Stimulated activated CD4-positive, alpha-beta T cell treated with anti-CD3 and anti-CD28 coated beads, Interleukin-1b, Interleukin-23, amount 100 ng/mL, for 24 hours (primary cell): ENCODE measurements at places on chromosomes 2 and 18.

GRCh38 chr2:159076241-159076640 lies 107.8 kb downstream of the TANC1 start:
- DNase-seq, result no peak

- no peak for DNase-seq
These were observed 192.3 kb downstream of the RNF144A start for GRCh38 chr2:7109533-7109885.

DNA sequence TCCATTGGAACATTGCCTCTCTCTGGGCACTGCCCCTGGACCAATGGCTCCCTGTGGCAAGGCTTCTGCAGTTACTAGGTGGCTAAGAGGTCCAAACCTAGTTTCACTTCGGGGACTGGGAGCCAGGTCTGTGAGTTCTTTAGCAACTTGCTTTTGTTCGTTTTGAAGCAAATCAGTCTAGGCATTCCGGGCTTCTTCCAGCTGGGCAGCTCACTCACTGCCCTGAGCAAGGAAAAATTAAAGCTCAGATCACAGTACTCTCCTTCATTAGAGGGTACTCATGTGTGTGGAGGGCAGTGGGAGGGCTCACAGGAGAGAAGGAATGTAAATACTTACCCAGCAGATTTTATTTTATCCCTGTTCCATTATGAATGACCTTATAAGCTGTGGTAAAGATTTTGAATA lies 80.3 kb downstream of the SPP2 start:
- DNase-seq, result no peak

DNA sequence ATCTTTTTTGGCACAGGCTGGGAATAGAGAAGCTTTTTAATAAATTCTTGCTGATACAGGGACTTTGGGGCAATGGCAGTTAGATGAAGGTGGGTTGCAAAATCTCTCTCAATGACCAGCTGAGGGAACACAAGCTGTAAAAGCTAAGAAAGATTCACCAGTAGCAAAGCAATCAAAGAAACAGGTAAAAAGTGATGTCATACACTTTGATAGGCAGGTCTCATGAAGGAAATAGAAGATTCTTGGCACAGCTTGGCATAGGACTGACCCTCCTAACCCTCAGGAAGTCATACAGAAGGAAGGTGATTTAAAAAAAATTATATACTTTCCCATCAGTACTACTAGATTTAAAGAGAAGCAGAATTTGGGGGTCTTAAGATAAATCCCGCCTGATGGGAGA lies 263.6 kb downstream of the LPIN1 start:
- no peak for DNase-seq

- DNase-seq, result no peak
These were observed 82.4 kb downstream of the TRAPPC8 start for GRCh38 chr18:31860488-31860887.

DNA sequence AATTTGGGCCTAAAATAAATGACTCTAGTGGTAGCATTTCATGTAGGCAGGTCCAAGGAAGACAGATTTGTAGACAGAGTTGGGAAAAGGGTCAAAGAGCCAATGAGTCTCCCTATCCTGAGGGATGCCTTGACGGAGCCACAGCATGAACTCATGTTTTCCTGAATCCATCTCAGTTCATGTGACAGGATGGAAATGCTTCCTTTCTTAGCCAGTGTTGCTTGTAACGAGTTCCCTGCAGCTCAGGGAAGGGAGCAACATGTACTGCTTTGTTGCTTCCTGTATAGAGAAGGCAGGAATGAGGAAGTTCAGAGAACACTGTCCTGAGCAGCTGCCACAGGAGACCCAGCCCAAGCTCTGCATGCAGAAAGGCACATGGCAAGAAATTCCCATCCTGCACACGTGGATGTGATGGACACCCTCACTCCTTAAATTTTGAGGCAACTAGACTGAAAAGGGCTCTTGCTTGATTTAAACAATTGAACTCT lies 27.9 kb downstream of the TMEM17 start:
- no peak for DNase-seq

DNA sequence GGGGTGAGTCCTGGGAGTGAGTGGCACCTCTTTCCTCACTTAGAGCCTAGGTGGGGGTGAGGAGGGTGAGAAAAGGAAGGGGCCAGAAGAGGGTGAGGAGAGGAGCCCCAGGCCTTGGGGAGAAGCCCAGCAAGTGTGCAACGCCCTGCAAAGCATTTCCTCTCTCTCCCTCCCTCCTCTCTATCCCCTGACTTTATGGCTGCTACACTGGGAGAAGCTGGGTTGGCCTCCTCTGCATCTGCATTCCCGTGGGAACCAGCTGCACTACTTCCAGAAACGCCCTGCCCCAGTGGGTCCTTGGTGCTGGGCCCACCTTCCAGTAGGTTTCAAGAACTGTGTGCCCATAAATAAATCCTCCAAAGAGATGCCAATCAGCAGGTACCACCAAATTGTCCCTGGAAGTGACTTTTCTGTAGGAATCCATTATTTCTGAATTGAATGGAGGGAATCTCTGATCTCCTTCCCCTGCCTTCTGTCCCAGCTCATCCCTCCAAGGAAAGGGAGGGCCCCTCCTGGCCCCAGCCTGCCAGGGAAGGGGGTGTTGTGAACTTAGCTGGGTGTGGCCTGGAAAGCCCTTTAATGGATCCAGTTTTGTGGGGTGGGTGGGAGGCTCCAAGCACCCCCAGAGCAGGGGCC lies 95.7 kb upstream of the BOD1L2 start:
- no peak for DNase-seq

GRCh38 chr2:55418072-55418471 lies 1.6 kb downstream of the CCDC88A start:
- no peak for DNase-seq

DNA sequence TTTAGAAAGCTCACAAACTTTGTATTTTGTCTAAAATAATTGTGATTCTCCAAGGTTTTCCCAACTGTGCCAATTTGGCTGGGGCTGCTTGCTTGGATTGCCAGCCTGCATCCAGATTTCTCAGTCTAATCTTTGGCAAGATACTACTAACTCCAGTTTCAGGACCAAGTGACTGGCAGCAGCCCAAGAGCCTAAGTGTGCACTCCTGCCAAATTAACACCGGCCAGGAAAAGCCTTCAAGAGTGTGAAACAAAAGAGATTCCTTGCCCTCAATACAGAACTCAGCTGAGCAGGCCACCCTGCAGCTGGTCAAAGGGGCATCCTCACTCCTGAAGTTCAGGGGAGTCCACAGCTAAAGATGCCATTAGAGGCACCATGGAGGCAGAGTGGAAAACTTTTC lies 589.0 kb upstream of the ACVR2A start:
- DNase-seq, result no peak

GRCh38 chr18:3511980-3512379 lies 62.0 kb downstream of the TGIF1 start:
- DNase-seq, result no peak

GRCh38 chr2:164840458-164840929 lies 1.1 kb downstream of the COBLL1 start:
- no peak for DNase-seq

GRCh38 chr2:240632306-240632721 lies 7.0 kb downstream of the GPR35 start:
- no peak for DNase-seq

GRCh38 chr2:43461453-43462073 lies 134.3 kb downstream of the THADA start:
- DNase-seq, result no peak

GRCh38 chr2:239818531-239819011 lies 206.6 kb downstream of the NDUFA10 start:
- no peak for DNase-seq

- no peak for DNase-seq
These were observed 55.2 kb downstream of the CCDC88A start for GRCh38 chr2:55364189-55365055.

- DNase-seq, result no peak
These were observed 17.0 kb upstream of the CYTIP start for GRCh38 chr2:157460897-157461296.

DNA sequence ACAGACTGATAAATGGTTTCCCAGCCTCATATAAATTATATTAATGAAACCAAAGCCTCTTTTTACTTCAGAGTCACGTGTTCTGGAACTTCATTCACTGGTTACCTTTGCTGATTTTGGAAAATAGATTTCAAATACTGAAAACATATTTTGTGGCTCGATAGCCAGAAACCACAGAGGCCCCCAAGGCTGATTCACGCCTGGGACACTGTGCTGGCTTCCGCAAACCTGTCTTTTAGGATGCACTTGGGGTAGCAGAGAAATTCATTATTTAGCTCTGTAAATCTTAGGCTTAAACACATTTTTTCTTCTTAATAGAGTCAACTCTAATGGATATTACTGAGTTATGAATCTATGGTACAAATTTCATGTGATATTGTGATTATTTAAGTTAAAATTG lies 90.7 kb upstream of the TMEM18 start:
- DNase-seq, result no peak

DNA sequence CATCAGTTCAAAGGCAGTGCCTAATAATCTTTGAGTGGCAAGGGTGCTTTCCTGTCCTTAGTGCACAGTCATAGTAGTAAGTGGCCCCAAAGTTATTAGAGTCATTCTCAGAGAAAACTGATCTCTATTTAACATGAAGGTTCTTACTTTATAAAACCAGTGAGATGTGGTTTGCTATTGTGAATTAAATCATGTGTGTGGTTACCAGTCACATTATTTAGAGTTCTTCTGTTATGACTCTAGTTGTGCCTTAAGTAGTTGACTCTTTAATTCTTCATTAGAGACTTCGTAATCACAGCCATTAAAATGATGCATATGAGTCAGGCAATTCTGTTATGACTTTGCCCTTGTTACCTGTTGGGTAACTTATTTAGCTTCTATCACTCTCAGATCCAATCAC lies 1392.9 kb upstream of the ACVR2A start:
- DNase-seq, result no peak

DNA sequence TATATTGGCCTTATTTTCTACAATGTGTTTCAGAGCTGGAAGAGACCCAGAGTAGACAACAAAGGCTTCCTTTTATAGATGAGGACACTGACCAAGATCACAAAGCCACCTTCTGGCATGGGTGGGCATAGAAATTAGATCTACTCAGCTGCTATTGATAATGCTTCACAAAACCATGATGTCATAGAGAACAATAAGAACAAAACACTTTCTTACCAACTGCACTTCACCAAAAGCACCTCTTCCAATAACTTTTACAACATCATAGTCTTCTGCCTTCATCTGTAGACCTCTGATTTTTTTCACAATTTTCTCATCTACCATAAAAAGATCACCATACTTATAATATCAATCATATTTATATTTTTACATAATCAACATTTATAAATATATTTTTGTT lies 58.1 kb downstream of the ROCK2 start:
- DNase-seq, result no peak

DNA sequence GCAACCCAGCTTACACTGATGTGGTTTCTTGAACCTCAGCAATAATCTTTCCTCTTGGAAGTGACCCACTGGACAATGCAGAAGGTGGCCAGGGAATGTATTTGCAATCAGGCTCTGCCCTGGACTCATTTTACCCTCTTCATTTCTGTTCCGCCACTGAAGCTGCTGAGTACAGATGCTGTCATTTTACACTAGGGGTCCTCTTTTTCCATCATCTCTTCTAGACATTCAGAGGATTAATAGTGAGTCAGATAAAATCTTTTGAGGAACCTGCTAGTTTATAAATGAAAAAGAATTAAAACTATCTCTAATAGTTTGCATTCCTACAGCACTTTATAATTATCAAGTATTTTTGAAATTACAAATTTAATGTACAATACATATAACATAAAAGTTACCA lies 87.9 kb upstream of the PNPT1 start:
- no peak for DNase-seq

DNA sequence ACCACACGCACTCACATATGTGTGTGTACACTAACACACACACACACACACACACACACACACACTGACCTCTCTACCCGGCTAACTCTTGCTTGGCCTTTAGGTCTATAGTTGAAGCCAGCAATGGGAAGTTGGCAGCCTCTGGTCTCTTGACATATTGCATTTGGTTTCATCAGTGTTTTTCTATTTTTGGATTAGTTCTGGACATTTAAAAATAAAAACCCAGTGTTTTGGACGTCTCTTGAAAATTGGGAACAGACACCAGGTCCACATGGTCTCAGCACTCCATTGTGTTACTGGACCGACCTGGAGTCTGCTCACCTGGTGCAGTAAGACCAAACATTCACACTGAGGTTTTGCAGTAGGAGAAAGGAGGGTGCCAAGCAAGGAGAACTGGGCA lies 50.4 kb upstream of the AFF3 start:
- no peak for DNase-seq

- no peak for DNase-seq
These were observed 22.8 kb upstream of the PXDN start for GRCh38 chr2:1766851-1767811.

GRCh38 chr2:98634406-98635092 lies 26.2 kb downstream of the UNC50 start:
- no peak for DNase-seq

- DNase-seq, result no peak
These were observed 73.1 kb upstream of the BZW1 start for GRCh38 chr2:200738590-200738989.

DNA sequence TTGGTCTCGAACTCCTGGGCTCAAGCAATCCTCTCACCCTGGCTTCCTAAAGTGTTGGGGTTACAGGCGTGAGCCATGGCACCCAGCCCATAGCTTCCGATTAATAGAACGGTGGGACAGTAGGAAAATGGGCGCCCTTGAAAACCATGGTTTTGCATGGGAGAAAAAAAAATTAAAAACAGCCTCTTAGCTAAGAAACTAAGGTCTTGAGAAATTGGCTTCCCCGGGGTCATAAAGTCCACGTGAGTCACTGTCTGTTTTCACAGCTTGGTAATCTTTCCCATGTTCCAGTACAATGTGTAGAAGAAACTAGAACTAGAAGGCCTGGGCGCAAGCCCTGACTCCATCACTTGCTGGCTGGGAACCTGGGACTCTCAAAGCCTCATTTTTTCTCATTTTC lies 20.7 kb downstream of the B3GNT2 start:
- DNase-seq, result no peak

- no peak for DNase-seq
These were observed 28.9 kb upstream of the ARHGEF4 start for GRCh38 chr2:130807659-130808385.

- no peak for DNase-seq
These were observed 501.8 kb upstream of the RAB12 start for GRCh38 chr18:8107426-8107825.

DNA sequence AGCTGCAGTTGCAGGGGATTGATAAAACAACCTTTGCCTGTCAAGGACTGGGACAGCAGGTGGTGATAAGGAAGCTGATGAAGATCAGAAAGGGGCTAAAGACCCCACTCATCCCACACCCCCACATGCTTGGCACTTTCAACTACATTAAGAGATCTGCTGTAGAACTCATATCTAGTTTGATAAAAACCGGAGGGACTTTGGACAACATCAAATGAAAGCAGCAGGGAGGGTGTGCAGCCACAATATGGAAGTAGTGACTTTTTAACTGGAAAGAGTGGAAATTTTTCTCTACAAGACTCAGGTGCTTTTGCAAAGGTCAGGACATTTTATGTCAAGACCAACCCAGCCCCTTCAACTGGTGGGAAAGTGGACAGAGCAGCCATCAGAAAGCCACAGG lies 56.8 kb downstream of the TBC1D8 start:
- no peak for DNase-seq

DNA sequence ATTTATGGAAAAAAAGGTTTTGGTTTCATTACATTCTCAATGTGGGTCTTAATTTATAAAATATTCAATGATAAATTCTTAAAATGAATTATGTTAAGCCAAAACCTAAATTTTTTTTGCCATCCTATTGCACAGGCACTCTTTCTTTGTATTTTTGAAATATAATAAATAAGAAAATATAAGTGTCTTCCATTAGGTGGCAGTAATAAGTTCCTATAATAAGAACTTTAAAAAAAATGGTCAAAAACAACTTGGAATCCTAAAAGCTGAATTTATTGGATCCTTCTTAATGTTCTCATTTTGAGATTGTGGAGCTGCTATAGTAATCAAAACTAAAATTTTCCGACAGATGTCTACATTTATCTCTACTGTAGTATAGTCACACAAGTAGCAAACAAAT lies 5.7 kb downstream of the CALCRL start:
- DNase-seq, result no peak
